ENCODE measurements at places on chromosomes 16 and 17.

DNA sequence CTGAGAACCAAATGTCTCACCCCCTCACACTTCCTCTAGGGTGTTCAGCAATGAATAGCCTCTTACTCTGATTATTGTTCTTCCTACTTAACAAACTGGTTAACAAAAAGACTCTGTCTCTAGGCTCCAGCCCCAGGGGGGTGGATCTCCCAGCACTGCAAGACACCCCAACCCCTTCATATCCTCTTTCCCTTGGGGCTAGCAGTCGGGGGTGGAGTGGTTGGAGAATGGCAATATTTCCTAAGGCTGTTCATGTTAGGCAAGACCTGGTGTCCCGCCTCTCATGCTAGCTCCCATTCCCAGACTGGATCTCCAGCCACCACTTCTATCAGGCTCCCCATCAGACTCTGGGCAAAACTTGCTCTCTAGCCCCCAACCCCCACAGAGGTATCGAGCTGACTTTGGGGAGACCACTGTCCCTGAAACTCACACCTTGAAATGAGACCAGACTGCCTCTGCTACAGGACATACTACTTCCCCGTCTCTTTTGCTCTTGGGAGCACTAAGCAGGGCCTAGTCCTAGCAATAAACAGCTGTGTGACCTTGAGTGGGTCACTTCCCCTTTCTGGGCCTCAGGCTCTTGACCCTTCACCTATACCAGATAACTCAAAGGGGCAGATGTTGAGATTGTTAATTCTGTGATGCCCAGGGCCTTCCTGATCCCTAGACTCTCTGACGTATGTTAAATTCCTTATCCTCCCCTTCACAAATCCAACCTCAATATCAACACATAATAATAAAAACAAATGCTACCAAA lies 2.4 kb downstream of the SLC25A35 start:
- no peak for DNase-seq

- no peak for DNase-seq
Measured at GRCh38 chr17:40092581-40092980, 7.8 kb downstream of the NR1D1 start.

DNA sequence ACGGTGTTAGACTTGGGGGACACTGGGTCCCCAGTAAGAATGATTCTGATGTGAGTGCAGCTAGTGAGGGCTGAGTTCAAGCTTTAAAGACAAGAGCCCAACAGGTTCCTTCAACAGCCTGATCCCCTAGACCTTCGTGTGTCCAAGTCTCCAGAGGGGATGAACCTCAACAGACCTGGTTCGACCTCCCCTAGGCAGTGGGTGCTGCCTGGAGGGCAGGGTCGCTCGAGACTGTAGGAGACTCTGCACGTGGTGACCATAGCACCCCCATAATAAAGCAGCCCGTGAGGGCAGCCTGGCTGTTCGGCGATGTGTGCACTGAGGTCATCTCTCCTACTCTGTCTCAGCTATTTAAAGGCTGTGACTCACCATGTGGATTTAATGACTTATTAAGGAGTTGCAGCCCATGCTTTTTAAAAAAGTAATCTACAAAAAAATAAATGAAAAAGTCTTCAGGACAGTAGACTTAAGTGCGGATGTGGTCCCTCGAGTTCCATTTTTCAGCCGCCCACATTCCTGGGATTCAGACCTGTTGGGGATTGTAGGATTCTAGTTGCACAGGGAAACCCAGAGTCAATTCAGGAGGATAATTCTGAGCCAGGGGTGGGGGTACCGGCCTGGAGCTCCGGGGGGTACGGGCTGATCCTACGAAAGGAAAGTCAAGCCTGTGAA lies 23.4 kb upstream of the METRNL start:
- DNase-seq, result no peak

DNA sequence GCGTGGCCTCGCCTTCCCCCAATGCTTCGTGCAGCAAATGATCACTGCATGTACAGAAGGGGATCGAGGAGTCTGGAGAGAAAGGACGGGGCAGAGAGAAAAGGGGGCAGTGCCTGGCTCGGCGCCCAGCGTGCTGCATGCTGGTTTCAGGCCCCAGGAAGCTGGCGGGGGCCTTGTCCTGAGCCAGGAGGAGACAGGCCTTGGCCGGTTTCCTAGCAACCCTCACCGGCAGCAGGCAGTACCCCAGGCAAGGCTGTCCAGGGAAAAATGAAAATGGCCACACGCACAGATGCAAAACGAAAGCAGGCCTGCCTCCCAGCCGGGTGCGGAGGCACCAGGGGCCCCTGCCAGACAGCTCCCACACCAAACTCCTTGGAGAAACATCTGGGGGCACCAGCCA lies 126.3 kb downstream of the ZFHX3 start:
- DNase-seq, result no peak

DNA sequence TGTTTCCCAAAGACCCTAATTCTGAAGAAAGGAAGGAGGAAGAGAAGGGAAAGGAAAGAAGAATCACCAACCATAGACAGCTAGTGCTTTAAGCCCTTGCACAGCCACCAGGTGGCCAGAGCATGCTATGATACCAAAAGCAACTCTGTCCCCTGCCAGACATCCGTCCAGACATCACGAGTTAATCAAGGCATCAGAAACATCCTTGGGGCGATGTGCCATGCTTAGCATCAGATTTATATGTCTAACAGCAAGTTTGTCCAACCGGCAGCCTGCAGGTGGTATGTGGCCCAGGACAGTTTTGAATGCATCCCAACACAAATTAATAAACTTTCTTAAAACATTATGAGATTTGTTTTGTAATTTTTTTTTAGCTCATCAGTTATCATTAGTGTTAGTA lies 2.9 kb upstream of the CRYBA1 start:
- DNase-seq, result no peak

DNA sequence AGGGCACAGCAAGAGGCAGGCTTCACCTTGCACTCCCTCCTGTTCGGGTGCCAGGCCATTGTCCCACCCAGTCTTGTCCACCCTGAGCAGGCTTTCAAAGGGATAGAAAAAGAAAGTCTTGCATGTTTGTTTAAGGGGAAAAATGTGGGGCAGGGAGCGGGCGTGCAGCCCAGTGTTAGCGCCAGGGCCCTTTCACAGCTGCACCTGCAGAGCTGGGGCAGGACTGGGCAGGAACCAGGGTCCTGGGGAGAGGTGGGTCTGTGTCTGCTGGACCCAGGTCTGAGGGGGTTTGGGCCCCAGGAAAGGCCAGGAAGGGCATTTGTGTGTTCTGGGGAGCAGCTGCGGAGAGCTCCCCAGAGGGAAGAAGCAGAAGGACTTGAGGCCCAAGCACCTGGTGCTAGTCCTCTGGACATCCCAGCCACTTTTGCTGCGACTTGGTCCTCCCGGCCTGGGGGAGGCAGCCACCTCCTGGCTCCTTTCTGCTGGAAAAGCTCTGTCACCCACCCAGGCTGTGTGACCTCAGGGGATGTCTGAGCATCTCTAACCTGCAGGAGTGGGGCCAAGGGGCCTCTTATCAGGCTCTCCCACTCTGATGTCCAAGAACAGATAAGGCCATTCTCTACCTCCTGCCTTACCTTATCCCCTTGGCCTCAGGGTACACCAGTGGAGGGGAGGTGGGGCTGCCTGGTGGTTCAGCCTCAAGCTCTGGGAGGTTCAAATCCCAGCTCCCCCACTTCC lies 44.7 kb downstream of the PSME3IP1 start:
- DNase-seq, result no peak

DNA sequence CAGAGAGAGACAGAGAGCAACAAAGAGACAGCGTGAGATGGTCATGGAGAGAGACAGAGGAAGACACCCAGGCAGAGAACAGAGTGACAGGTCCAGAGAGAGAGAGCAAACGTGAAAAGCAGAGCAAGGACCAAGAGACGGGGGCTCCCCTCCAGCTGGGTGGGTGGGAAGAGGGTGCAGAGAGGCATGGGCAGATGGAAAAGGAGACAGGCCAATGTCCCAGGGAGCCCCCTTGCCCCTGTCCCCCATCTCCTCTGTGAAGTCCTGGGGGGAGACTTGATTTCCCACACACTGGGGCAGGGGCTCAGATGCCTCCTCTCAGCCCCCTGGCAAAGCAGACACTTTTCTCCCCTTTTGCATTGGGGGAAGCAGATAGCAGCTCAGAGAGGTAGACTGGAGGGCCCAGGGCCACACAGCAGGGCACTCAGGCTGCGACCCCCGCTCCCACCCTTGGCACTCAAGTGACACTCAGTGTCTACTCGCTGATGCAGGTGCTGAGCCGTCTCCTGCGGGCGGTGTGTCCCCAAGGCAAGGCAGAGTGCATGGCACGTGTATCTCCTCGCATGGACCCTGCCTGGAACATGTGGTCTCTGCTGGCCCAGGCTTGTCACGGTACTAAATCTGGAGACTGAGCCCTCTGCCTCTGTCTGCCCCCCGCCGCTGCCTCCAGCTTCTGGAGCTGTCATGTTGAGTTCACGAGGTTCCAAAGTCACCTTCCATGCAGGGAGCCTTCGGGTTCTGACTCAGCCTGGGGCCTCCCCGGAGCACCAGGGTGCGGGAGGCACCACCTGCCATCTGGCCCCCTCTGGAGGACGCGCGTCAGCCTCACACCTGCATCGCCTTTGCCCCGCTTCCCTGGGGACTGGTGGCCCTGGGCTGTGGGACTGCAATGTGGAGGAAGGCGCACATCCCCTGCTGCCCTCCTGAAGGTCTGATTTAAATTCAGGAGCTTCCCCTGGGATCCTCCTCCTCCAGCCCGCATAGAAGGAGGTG lies 215.9 kb upstream of the GSE1 start:
- DNase-seq, result peak; percentile 1

GRCh38 chr16:6665126-6665525 lies 667.5 kb upstream of the RBFOX1 start:
- DNase-seq, result no peak

- DNase-seq, result no peak
Measured at GRCh38 chr16:68300734-68301459, 9.8 kb downstream of the SLC7A6OS start.

All from stimulated activated CD4-positive, alpha-beta T cell treated with anti-CD3 and anti-CD28 coated beads, Interleukin-4, amount 100 ng/mL, for 1 hour (primary cell).